ENCODE measurements at places on chromosomes 1 and 21. TPM values are rescaled to one million over a fixed set of nuclear protein-coding genes. Genes with fewer than 3 reads are reported as not detected.
A peak's percentile ranks its signal among the peaks of the same experiment; 100 is the strongest.

The TNNT2 gene
- 6.4 TPM for total RNA-seq

The ZNF669 gene
- 8.9 TPM for total RNA-seq

The SMPDL3B gene
- 29.1 TPM for total RNA-seq

The FCN3 gene
- total RNA-seq, result 826 TPM

The TRIM33 gene
- 37.3 TPM for total RNA-seq

The LAD1 gene
- 42.6 TPM for total RNA-seq

The TTC22 gene
- 7.1 TPM for total RNA-seq

The CD244 gene
- total RNA-seq, result 3.0 TPM

The RGS2 gene
- total RNA-seq, result 49.0 TPM

- DNase-seq, result no peak
These were observed 1.4 kb upstream of the IRF2BP2 start for GRCh38 chr1:234611225-234611846.

- peak; percentile 70 for DNase-seq
These were observed 45.5 kb downstream of the VPS13D start for GRCh38 chr1:12275370-12275769.

- DNase-seq, result no peak
These were observed 267.7 kb downstream of the RYR2 start for GRCh38 chr1:237309595-237310118.

DNA sequence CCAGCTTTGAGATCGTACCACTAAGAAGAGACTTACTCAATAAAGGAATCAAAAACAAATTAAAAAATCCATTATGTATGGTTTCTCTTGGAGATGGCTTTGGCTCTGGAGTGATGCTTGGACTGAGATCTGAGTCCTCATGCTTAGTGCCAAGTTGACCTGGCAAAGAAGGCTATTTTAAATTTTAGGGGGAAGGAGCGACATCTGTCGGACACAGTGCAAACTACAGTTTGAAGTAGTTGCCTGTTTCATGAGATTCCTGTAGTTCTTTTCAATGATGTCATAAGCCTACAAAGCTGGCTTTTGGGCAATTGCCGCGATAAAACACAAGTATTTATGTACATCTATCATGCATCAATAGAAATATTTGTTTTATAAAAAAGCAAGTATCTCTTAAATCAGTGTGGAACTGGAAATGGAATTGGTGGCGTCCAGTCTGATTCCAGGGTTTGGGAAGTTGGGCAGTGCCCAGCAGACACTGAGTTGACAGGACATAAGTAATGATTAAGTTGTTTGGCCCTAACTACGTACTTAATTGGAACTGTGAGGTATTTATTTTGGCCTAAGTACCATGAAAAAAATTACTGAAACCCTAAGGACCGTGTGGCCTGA, 50.0 kb downstream of the TBCE start:
- DNase-seq, result no peak

DNA sequence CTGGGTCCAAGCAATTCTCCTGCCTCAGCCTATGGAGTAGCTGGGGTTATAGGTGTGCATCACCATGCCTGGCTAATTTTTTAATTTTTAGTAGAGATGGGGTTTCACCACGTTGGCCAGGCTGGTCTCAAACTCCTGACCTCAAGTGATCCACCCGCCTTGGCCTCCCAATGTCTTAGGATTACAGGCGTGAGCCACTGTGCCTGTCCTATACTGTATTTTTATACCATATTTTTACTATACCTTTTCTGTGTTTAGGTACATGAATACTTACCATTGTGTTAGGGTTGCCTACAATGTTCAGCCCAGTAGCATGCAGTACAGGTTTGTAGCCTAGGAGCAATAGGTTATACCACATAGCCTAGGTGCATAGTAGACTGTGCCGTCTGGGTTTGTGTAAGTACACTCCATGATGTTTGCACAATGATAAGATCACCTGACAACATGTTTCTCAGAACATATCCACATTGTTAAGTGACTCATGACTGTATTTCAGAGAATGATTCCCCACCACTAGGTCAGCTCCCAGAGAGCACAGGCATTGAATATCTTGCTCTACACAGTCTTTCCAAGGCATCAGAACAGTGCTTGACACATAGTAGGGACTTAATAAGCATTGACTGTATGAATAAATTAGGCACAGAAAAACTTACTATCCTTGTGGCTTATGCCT, 6.0 kb upstream of the CITED4 start:
- no peak for DNase-seq

DNA sequence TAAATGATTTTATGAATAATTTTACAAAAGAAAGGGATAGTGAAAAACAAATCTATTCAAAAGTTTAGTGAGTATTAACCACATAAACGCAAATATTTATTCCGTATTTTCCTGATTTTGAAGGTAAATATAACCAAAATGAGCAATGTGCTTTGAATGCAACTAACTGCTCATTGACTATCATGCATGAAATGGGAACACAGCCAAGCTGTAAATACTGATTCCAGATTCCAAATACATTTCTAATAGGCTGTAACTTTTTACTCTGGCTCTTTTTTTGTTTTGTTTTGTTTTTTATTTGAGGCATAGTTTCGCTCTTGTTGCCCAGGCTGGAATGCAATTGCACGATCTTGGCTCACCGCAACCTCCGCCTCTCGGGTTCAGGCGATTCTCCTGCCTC, 41.8 kb downstream of the SELENOF start:
- DNase-seq, result no peak

DNA sequence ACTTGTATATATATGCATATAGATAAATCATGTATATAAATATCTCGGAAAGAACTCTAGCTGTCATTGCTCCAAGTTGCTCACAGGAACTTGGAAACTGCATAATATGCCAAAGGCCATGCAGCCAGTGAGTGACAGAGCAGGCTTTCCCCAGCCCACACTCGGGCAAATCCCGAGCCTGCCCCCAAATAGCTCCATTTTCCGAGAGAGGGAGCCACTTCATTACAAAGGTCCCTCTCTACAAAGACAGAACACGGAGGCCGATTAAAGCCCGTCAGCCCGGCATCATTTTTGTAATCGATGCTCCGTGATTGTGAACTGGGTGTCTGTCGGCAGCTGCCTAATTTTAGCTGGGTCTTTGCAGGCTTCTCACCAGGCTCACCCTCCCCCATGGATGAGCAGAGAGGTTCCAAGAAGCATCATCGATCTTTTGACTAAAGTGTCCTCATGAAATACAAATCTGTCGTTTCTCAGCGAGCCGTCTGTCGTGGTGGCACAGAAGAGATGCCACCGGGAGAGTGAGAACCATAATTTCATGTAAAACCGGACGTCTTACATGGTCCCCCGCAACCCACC, 663.9 kb downstream of the PTPRU start:
- DNase-seq, result no peak

DNA sequence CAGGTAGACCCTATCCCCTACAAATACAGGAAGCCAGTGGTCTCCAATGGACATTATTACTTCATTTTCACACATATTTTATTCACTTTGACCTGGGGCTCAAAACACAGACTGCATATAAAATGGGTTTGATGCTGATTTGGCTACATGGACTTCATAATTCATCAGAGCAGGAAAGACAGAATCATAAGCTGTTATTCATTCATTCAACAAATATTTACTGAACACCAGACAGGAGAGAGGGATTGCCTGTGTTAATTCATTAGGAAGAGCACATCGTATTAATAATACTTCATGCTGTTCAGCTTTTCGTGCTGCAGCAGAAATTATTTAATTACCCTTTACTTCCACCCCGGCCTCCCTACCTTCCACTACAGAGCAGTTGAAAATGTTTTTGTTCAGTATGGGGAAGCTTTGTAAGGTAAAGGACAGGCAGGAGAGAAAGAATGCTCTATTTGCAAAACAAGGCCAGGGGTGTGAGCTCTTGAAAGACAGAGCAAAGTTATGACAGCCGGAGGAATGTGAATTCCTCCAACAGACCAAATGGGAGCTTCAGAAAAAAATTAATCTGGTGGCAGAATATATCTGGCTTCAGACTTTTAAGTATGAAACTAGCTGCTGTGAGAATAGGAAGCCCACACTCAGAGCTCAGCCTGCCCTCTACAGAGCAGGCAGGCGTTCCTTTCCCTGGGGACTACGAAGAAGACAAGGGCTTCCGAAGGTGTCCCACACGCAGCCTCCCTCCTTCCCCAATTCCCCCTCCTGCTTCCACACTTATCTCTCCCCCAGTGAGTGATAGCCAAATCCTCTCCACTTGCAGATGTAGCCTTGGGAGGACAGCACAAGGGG, 58.0 kb downstream of the MDM4 start:
- no peak for DNase-seq

GRCh38 chr1:211738691-211739301, 63.4 kb upstream of the NEK2 start:
- DNase-seq, result no peak

DNA sequence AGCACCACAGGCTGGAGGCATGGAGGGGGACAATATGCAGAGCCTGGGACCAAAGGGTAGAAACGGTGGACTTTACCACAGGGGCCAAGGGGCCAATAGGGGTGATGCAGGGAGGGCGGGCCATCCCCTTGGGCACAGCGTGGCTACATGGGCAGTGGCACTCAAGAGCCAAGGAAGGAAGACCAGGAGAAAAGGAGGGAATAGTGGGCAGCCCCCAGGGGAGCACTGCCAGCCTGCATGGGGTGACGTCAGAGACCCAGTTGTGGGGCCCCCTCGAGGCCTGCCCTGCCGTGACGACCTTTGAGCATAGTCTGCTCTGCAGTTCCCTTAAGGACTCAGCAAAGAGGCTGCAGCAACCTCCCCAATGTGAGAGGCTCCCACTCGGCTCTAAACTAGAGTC, 95.5 kb upstream of the TMPRSS2 start:
- DNase-seq, result no peak

GRCh38 chr1:147791876-147792275, 31.5 kb upstream of the GJA5 start:
- DNase-seq, result no peak

GRCh38 chr1:160781914-160782689, 13.9 kb upstream of the LY9 start:
- no peak for DNase-seq

- no peak for DNase-seq
These were observed 15.1 kb upstream of the AIM2 start for GRCh38 chr1:159091607-159092031.

GRCh38 chr1:201419746-201420607, 1.6 kb downstream of the TNNI1 start:
- DNase-seq, result peak; percentile 48

DNA sequence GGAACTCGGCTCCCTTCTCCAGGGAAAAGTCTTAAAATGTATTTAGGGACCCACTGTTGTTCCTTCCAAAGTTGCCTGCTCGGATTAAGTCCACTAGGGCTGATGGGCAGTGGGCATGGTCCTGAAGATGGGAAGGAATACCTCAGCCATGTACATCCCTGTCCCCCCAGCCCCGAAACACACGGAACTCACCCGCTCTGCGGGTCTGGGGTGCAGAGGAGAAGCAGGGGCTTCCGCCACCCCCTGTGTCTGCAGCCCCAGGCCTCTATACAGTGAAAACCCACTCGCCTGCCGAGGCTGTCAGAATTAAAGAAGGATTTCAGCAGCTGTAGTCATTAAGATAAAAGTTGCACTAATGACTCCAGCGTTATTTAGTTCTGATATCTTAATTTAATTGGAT, 212.6 kb upstream of the VAMP3 start:
- DNase-seq, result peak; percentile 34

- no peak for DNase-seq
These were observed 50.7 kb downstream of the MTR start for GRCh38 chr1:236845830-236846229.

DNA sequence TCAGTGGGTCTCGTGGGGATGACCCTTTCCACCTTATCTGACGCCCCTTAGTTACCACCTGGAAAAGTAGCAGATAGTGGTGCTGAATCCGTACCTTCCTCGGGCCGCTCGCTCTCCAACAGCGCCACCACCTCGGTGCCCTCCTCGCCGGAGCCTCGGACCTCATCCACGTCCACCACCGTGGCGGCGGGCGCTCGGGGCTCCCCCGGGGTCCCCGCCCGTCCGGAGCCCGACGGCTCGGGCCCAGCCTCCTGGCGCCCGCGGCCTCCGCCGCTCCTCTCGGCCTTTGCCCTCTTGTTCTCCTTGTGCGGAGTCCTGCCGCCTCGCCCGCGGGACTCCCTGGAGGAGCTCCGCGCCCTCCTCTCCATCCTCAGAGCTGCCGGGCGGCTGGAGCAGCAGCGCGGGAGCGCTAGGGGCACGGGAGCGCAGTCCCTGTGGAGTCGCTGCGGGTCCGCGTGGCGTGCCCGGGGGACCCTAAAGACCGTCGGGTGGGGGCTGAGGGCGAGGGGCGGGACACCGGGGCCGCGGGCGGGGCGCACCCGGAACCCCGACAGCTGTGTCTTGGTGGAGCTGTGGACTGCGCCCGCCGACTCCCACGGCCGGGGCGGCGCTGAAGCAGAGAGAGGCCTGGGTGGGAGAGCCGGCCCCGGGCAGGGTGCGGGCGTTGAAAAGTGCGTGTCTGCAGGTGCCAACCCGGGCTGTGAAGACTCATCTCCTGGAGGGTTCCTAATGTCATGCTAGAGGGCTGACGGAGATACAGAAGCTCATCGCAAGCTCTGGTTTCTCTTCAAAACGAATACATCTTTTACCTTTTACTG, at the start of gene NPHS2:
TSS of gene NPHS2 (minus strand) at position 452 of the 818 bp plus-strand sequence. CDS start at position 368, 84 bp downstream.
- DNase-seq, result no peak

DNA sequence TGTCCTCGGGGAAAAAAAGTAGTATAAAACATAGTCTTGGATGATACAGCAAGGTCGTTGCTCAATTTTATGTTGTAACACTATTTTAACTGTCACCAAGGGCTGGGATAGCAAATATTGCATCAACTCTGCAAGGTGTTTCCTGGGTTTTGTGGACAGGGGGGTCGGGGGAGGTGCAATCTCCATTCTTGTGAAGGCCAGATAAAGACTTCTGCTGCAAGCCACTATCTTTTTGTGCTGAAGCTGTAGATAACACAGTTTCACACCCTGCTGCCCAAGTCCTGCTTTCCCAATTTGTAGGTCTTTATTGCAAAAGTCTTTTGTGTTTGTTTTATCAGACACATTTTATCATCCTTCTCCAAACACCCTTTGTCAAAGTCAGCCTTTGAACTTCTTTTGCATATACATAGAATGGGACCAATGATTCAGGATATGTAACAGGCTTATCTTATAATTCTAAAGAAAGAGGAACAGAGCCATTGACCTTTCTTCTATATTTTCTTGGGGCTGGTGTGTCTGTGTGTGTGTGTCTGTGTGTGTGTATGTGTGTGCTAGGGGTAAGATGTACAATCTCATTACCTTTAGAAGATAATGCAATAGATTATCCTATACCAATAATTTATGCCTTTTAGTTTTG, 140.6 kb downstream of the RUNX1 start:
- no peak for DNase-seq

GRCh38 chr1:58588396-58588795, 11.3 kb upstream of the TACSTD2 start:
- DNase-seq, result no peak

GRCh38 chr1:1136547-1137230, 20.8 kb upstream of the C1orf159 start:
- DNase-seq, result peak; percentile 78

DNA sequence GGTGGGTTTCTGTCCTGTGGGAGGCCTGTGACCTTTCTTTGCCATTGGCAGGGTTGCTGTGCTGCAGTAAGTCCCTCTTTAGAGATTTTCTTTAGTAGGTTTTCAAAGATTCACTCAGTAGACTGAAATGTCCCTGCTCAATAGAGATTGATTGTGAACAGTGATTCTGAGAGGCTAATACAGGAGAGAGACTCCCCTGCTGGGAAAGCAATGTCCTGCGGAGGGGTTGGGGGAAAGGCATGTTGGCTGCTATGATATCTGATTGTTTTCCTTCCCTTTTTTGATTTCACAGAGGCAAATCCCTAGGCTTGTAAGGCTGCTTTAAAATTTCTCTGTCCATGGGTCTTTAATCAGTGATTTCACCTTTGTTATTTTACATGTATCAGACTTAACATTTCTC, 589.9 kb downstream of the ADGRL2 start:
- DNase-seq, result no peak
